Heart left ventricle (tissue), 16 donors: ENCODE measurements at places on chromosomes 4 and X. TPM values are rescaled to one million over a fixed set of nuclear protein-coding genes. Genes with fewer than 3 reads are reported as not detected.
A peak's percentile ranks its signal among the peaks of the same experiment; 100 is the strongest.

DNA sequence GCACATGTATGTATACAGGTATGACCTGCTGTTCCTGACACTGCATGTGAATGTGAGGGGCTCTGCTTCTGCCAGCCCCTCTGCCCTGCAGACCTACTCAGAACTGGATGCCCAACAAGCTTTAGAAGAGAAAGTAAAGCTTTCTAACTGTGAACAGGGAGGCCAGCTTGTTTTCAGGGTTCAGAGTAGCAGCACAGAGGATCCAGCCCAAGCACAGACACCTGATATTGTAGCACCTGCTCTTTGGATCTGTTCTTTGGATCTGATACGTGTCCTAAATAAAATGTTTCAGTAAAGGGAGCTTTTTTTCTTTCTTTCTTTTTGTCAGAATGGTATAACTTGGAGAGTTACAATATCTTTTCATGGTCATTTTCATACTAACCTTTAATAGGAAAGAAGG is 19.2 kb downstream of the DCUN1D4 start:
- DNase-seq, result no peak
- no peak overlapping the region for H3K4me3 ChIP-seq
- H3K36me3 ChIP-seq, result peaks cover 40% of the 10 kb centered on the region
- no peaks in the 10 kb centered on the region for H3K27me3 ChIP-seq
- H3K27ac ChIP-seq, result no peak overlapping the region
- no peaks in the 10 kb centered on the region for H3K4me1 ChIP-seq

- H3K36me3 ChIP-seq, result no peaks in the 10 kb centered on the region
- DNase-seq, result no peak
- peaks cover 3% of the 10 kb centered on the region for H3K4me1 ChIP-seq
- H3K4me3 ChIP-seq, result no peak overlapping the region
- no peak overlapping the region for H3K27ac ChIP-seq
Observed at GRCh38 chr4:147336252-147336651, 144.6 kb upstream of the EDNRA start.

DNA sequence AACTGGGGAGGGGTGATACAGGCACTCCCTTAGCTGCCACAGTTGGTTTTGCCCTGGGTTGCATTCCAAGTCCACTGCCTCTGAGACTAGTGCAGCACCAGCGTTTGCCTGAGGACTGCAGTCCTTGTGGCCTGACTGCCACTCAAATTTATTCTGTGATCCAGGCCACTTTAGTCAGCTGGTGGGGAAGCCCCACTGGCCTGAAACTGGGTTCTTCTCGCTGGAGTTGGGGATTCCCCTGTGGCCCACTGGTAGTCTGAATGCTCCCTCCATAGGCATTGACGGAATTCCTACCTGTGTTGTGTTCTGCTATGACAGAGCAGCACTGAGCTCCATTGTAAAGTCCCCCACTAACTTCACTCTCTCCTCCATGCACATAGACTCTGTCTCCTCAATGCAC is 63.8 kb downstream of the PTPN13 start:
- no peaks in the 10 kb centered on the region for H3K36me3 ChIP-seq
- H3K4me3 ChIP-seq, result no peak overlapping the region
- H3K27me3 ChIP-seq, result no peaks in the 10 kb centered on the region
- no peaks in the 10 kb centered on the region for H3K4me1 ChIP-seq
- no peak for DNase-seq
- no peak overlapping the region for H3K27ac ChIP-seq

DNA sequence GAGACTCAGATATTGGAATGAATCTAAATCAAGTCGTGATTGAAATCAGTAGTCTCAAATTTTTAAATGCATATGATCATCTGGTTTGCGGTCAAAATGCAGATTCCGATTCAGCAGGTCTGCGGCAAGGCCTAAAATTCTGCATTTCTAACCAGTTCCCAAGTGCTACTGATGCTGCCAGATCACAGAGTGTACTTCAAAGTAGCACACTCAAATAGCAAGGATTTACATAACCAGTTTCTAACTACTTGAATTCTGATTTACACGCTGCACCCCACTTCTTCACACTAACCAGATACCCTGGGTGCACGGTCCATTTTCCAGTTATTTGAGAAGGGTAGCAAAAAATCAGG is 752 bp downstream of the MBTPS2 start:
- H3K36me3 ChIP-seq, result no peaks in the 10 kb centered on the region
- no peaks in the 10 kb centered on the region for H3K27me3 ChIP-seq
- H3K4me3 ChIP-seq, result peak overlapping the region; percentile 78

- no peaks in the 10 kb centered on the region for H3K4me1 ChIP-seq
- DNase-seq, result no peak
- H3K36me3 ChIP-seq, result no peaks in the 10 kb centered on the region
- no peak overlapping the region for H3K27ac ChIP-seq
- H3K4me3 ChIP-seq, result no peak overlapping the region
Observed at GRCh38 chr4:93157986-93158385, 670.6 kb upstream of the ATOH1 start.

DNA sequence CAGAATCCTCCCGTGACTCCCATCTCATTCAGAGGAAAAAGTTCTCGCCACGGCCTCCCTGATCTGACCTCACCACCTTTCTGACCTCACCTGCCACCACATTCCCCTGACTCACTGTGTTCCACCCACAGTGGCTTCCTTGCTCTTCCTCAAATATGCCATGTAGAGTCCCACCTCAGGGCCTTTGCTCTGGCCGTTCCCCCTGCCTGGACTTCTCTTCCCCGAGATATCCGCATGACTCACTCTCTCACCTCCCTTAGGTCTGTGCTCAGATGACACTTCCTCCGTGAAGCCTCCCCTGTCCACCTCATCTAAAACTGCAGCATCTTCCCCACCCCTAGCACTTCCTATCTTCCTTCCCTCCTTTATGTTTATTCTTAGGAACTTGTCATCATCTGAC is 7.2 kb upstream of the TSPYL2 start:
- H3K4me3 ChIP-seq, result no peak overlapping the region
- H3K27me3 ChIP-seq, result peaks cover 11% of the 10 kb centered on the region
- H3K27ac ChIP-seq, result no peak overlapping the region
- no peaks in the 10 kb centered on the region for H3K4me1 ChIP-seq
- H3K36me3 ChIP-seq, result no peaks in the 10 kb centered on the region

DNA sequence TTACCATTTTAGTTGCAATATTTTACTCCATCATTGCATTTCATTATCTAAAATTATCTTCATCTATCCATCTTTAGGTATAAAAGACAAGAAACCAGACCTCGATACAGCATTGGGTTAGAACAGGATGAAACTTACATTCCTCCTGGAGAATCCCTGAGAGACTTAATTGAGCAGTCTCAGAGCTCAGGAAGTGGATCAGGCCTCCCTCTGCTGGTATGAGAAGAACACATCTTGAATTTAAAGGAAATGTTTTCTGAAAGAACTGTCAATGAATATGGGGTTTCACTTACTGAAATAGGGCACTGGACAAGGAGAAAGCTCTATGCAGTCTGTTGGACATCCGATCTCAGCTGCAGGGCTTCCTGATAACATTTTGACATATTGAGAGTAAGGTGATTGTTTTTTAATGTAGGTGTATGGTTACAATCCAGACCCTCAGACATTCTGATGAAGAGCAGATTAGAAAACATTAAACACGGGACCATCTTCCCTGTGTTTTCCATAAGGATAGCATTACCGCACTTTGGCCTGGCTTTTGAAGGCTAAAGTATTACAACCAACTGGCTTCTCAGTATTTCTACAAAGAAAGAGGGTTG is 367.2 kb downstream of the BMPR1B start:
- H3K4me3 ChIP-seq, result no peak overlapping the region
- no peaks in the 10 kb centered on the region for H3K27me3 ChIP-seq
- no peaks in the 10 kb centered on the region for H3K36me3 ChIP-seq
- H3K4me1 ChIP-seq, result peaks cover 9% of the 10 kb centered on the region
- no peak overlapping the region for H3K27ac ChIP-seq

GRCh38 chr4:14294611-14295010 is 667.1 kb upstream of the BOD1L1 start:
- no peak overlapping the region for H3K27ac ChIP-seq
- no peak overlapping the region for H3K4me3 ChIP-seq
- no peak for DNase-seq
- H3K27me3 ChIP-seq, result no peaks in the 10 kb centered on the region
- H3K4me1 ChIP-seq, result no peaks in the 10 kb centered on the region
- H3K36me3 ChIP-seq, result no peaks in the 10 kb centered on the region

- H3K27me3 ChIP-seq, result no peaks in the 10 kb centered on the region
- H3K4me1 ChIP-seq, result no peaks in the 10 kb centered on the region
- H3K36me3 ChIP-seq, result no peaks in the 10 kb centered on the region
- H3K4me3 ChIP-seq, result no peak overlapping the region
- no peak for DNase-seq
Observed at GRCh38 chr4:9685692-9686091, 95.7 kb upstream of the DRD5 start.

GRCh38 chr4:48047896-48048295 is 31.3 kb downstream of the NIPAL1 start:
- no peaks in the 10 kb centered on the region for H3K36me3 ChIP-seq
- H3K27ac ChIP-seq, result peak overlapping the region; percentile 63
- no peak overlapping the region for H3K4me3 ChIP-seq
- peaks cover 17% of the 10 kb centered on the region for H3K4me1 ChIP-seq

GRCh38 chrX:54945224-54945623 is 24.6 kb downstream of the TRO start:
- H3K4me3 ChIP-seq, result no peak overlapping the region
- DNase-seq, result no peak
- H3K36me3 ChIP-seq, result no peaks in the 10 kb centered on the region
- H3K4me1 ChIP-seq, result no peaks in the 10 kb centered on the region
- H3K27me3 ChIP-seq, result no peaks in the 10 kb centered on the region

DNA sequence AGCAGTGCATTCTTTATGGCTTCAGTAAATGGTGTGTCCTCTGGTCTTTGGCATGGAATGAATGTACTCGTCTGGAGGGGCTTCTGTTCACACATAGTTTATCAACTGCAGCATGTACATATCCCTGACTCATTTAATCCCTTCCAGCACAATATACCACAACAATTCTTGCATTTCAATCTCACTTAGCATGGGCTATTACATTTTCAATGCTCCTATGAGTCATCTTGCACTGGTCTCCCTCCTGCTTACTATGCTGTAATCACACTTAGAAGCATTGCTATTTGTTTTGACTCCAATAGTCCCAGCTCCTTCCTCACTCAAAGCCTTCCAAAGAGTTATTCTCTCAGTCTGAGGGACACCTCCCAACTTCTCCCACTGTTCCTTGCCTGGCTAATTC is 180.9 kb upstream of the NUDT10 start:
- H3K4me3 ChIP-seq, result no peak overlapping the region
- no peak for DNase-seq
- no peaks in the 10 kb centered on the region for H3K36me3 ChIP-seq
- no peaks in the 10 kb centered on the region for H3K27me3 ChIP-seq

GRCh38 chr4:36979533-36979932 is 265.0 kb upstream of the NWD2 start:
- H3K4me3 ChIP-seq, result no peak overlapping the region
- H3K27ac ChIP-seq, result no peak overlapping the region
- H3K36me3 ChIP-seq, result no peaks in the 10 kb centered on the region
- H3K27me3 ChIP-seq, result no peaks in the 10 kb centered on the region

DNA sequence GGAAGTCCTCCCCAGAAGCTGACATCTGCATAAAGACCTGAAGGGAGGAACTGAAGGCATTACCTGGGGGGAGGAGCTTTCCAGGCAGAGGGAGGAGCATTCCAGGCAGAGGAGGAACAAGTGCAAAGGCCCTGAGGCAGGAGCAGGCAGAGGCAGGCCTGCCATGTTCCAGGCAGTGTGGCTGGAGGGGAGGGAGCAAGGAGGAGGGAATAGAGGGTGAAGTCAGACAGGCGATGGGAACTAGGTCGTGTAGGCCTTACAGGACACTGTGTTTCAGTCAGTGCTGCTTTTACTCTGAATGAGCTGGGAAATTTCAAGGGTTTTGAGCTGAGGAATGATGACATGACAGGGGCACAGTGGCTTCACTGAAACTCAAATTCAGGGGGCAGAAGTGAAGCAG is 292.7 kb downstream of the BCOR start:
- H3K27me3 ChIP-seq, result no peaks in the 10 kb centered on the region
- H3K4me3 ChIP-seq, result no peak overlapping the region
- H3K27ac ChIP-seq, result no peak overlapping the region
- no peak for DNase-seq
- no peaks in the 10 kb centered on the region for H3K36me3 ChIP-seq
- no peaks in the 10 kb centered on the region for H3K4me1 ChIP-seq

GRCh38 chr4:89305712-89306437 is 1.7 kb downstream of the GPRIN3 start:
- peak overlapping the region; percentile 74 for H3K27ac ChIP-seq
- DNase-seq, result no peak
- H3K27me3 ChIP-seq, result no peaks in the 10 kb centered on the region
- no peaks in the 10 kb centered on the region for H3K36me3 ChIP-seq
- peaks cover 3% of the 10 kb centered on the region for H3K4me1 ChIP-seq

DNA sequence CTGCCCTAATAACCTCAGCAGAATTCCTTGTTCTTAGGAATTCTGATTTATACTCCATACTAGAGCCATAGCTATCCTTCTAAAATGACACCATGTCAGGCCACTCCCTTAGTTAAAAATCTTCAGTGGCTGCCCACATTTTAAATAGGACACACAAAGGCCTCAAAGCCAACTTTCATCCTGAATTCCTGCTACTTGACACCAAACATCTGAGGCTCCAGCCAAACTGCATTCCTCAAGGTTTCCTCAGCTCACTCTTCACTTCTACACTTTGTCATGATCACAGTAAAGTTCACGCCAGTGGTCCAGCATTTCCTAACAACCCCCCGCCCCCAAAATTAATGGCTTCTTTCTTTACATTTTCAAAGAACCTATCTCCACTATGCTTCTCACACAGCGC is 124.3 kb downstream of the ADGRA3 start:
- no peak overlapping the region for H3K27ac ChIP-seq
- peaks cover 11% of the 10 kb centered on the region for H3K36me3 ChIP-seq
- no peak overlapping the region for H3K4me3 ChIP-seq
- no peaks in the 10 kb centered on the region for H3K27me3 ChIP-seq

DNA sequence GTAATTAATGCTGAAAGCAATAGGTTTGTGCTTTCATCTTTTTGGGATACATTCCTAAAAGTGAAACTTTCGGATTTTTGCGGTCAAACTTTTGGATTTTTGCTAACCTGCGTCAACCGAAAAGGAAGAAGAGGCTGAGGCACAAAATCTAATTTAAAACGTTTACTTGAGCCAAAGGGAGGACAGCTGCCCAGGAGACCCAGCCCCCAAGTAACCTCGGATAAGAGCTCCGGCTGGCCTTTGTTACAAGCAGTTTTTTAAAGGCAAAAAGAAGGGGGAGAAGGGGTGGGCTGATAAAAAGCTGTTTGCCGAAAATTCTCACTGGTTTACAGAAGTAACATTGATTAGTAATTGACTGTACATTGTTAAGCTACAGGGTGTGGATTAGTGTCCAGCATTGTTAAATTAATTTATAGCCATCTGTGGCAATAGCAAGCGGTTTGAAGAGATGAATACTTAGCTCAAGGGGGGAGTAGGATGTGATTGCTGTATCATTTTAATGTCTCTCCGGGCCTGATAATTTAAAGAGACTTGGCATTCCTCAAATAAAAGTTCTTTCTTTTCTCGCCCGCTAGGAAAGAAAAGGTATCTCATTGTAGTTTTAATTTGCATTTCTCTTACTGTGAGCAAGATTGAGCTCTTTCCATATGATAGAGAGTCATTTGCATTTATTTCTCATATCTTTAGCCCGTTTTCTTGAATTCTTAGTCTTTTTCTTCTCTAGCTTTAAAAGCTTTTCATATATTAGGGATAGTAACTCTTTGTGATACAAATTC is 59.1 kb upstream of the USP9X start:
- no peak overlapping the region for H3K27ac ChIP-seq
- DNase-seq, result no peak
- no peak overlapping the region for H3K4me3 ChIP-seq

Gene MAGEC3
- total RNA-seq, result 0.29 TPM

Gene FATE1
- not detected for total RNA-seq
